SK-N-SH (cell line): ENCODE measurements at places on chromosomes 12 and 14. TPM values are rescaled to one million over a fixed set of nuclear protein-coding genes. Genes with fewer than 3 reads are reported as not detected.

DNA sequence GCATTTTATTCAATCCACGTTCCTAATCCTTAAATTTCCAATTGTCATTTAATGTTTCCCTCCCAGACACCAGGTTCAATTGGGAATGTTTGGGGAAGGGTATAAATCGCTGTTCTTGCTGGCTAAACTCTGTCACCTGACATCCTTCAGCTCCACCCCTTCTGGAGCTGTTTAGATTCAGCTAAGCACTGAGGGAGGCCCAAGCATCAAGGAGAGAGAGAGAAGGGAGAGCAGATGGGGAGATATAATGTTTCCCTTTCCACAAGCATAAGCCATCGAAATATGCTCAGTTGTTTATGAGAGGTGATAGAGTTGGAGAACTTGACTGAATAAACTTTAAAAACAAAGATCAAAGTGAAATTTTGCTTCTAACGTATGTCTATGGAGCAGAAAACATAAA is 1.8 kb downstream of the ABCC9 start:
- DNase-seq = no peak

DNA sequence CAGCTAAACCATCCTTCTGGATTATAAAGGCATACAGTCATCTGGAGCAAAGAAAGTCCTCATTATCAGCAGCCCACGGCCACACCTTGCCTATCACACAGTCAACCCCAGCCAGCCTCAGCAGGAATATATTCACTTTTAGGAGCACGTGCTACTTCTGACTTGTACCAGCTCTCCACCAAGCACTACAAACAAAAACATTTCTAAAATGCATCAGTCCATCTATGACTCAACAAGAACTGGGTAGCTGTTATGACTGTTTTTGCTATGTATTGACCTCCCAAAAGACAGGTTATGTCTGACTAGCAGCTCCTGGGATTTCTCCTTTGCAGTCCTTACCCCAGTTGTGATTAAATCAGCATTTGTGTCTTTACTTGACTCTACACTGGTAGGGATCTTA is 31.2 kb downstream of the NUAK1 start:
- no peak for DNase-seq

- DNase-seq = no peak
These were observed 480.5 kb downstream of the VRK1 start for GRCh38 chr14:97277711-97278110.

- DNase-seq = no peak
These were observed 18.5 kb downstream of the ATL1 start for GRCh38 chr14:50578433-50578832.

Gene WNT1
- polyA plus RNA-seq = not detected in 2 replicates
